Thymus (tissue), 14 donors: ENCODE measurements at places on chromosomes 4 and X. TPM values are rescaled to one million over a fixed set of nuclear protein-coding genes. Genes with fewer than 3 reads are reported as not detected.

Gene HS3ST1
- total RNA-seq, result 1.5 TPM

Gene ACSL4
- 19.3 TPM for total RNA-seq

Gene ITM2A
- 679 TPM for total RNA-seq

Gene PLXNB3
- 0.14 TPM for total RNA-seq

Gene SASH3
- 176 TPM for total RNA-seq

Gene SSX2
- not detected for total RNA-seq

Gene TMPRSS11D
- 0.05 TPM for total RNA-seq

Gene IL3RA
- 4.9 TPM for total RNA-seq

Gene SLIT2
- total RNA-seq, result 2.8 TPM

Gene DOK7
- 0.33 TPM for total RNA-seq

Gene CXorf51B
- 0.14 TPM for total RNA-seq

Gene VCX3B
- not detected for total RNA-seq

Gene PCDH10
- 1.7 TPM for total RNA-seq

Gene TEX11
- 0.14 TPM for total RNA-seq

Gene USP51
- 2.5 TPM for total RNA-seq

Gene BEX1
- total RNA-seq, result 2.3 TPM

Gene PROM1
- total RNA-seq, result 1.1 TPM

Gene AFF2
- 27.4 TPM for total RNA-seq

Gene SORCS2
- 2.7 TPM for total RNA-seq

Gene RASGEF1B
- 18.3 TPM for total RNA-seq

Gene SSX2B
- not detected for total RNA-seq

Gene STBD1
- total RNA-seq, result 0.33 TPM

Gene NAA11
- not detected for total RNA-seq

Gene ZCCHC18
- 0.94 TPM for total RNA-seq

Gene INPP4B
- total RNA-seq, result 7.8 TPM

Gene PDZD4
- 0.61 TPM for total RNA-seq

Gene MTNR1A
- 0.05 TPM for total RNA-seq

Gene CLIC2
- total RNA-seq, result 17.5 TPM

Gene TMEM150C
- total RNA-seq, result 6.1 TPM

Gene PRAF2
- 4.1 TPM for total RNA-seq

Gene HPSE
- total RNA-seq, result 1.7 TPM

Gene CLNK
- total RNA-seq, result 1.9 TPM

Gene TCEAL2
- total RNA-seq, result 0.09 TPM

Gene SULT1B1
- 0.90 TPM for total RNA-seq

Gene AP1S2
- total RNA-seq, result 45.8 TPM

Gene PAPSS1
- total RNA-seq, result 39.0 TPM

Gene RTL9
- 0.09 TPM for total RNA-seq

Gene HELQ
- total RNA-seq, result 20.9 TPM

Gene KIAA1210
- 0.09 TPM for total RNA-seq

Gene C4orf51
- total RNA-seq, result not detected

Gene SHROOM4
- 0.94 TPM for total RNA-seq

Gene SRPX2
- total RNA-seq, result 1.6 TPM

Gene IGBP1
- 99.0 TPM for total RNA-seq

Gene MAGEA2B
- total RNA-seq, result not detected

Gene CLGN
- total RNA-seq, result 4.2 TPM

Gene ARAP2
- 67.0 TPM for total RNA-seq

Gene HSD17B10
- total RNA-seq, result 92.6 TPM

Gene CDS1
- 2.0 TPM for total RNA-seq

Gene GPRASP2
- 9.6 TPM for total RNA-seq

Gene APOO
- total RNA-seq, result 24.6 TPM

Gene IDS
- total RNA-seq, result 10.3 TPM

Gene TMSB15C
- 3.4 TPM for total RNA-seq

Gene MAGEA12
- not detected for total RNA-seq

Gene FAM9C
- total RNA-seq, result not detected

Gene PABPC5
- 0.24 TPM for total RNA-seq
